Stimulated activated CD8-positive, alpha-beta memory T cell treated with anti-CD3 and anti-CD28 coated beads, Interleukin-7, amount 100 ng/mL, for 1 hour (primary cell): ENCODE measurements at places on chromosomes 1 and 21.

DNA sequence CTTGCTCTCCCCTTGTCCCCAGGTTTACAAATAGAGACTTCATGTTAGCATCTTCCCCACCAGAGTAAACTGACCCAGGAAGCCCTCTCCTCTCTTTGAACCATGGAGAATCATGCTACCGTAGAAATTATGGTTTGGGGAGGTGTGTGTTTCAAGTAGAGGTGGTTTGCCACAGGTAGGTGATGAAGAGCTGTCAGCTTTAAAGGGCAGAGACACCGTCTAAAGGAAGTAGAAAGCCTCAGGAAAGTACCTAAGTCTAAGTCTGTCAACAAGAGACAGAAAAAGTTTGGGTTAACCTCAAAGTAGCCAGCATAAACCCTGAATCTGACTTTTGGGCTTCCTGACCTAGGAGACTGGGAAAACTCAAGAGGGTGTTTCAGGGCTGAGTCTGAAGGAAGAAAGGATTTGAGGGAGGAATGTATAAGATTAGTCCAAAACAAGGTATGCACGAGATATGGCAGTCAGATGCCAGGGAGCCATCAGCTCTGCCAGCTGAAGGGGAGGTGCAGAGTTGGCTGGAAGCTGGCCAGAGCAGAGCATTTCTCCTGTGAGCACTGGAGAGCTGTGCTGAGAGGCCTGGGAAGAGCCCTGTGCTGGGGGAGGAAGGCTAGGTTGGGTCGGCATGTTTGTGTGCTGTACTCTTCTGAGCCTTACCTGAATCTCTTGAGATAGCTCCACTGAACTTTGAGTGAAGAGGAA is 14.3 kb downstream of the ADAMTSL4 start:
- no peak for DNase-seq

GRCh38 chr1:240207073-240207709 is 115.5 kb downstream of the FMN2 start:
- no peak for DNase-seq

GRCh38 chr1:3618531-3618880 is 6.3 kb upstream of the TPRG1L start:
- no peak for DNase-seq

DNA sequence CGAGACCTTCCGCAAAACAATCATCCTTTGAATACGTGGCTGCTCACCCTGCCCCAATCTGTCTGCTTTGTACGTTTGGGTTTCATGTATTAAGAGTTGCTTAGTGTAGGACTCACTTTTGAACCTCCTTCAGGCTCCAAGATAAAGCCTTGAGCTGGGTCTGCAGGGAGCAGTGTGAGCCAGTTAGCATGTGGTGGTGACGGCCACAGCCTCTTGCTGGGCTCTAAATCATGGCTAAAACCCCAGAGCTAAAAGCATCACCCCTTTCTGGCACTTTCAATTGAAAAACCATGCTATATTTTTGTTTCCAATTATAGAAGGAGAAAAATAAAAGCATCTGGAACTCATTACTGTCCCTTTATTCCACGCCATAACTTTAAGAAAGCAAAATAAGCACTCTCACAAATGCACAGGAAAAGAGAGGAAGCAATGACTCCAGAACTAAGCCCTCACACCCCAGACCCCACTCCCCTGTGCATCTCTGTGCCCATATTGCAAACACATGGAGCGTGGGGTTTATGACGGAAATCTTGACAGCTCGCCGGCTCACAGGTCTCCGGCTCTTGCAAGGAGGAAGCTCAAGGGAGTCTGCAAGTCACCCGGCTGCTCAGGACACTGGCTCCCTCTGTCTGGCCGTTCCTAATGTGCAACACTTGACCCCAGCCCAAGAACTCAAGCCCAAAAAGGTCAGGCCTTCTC is 135.5 kb downstream of the MIS18A start:
- no peak for DNase-seq

GRCh38 chr1:236759252-236759859 is 35.7 kb upstream of the MTR start:
- DNase-seq: no peak

- DNase-seq: no peak
Measured at GRCh38 chr1:201347498-201348210, 29.8 kb downstream of the TNNT2 start.

DNA sequence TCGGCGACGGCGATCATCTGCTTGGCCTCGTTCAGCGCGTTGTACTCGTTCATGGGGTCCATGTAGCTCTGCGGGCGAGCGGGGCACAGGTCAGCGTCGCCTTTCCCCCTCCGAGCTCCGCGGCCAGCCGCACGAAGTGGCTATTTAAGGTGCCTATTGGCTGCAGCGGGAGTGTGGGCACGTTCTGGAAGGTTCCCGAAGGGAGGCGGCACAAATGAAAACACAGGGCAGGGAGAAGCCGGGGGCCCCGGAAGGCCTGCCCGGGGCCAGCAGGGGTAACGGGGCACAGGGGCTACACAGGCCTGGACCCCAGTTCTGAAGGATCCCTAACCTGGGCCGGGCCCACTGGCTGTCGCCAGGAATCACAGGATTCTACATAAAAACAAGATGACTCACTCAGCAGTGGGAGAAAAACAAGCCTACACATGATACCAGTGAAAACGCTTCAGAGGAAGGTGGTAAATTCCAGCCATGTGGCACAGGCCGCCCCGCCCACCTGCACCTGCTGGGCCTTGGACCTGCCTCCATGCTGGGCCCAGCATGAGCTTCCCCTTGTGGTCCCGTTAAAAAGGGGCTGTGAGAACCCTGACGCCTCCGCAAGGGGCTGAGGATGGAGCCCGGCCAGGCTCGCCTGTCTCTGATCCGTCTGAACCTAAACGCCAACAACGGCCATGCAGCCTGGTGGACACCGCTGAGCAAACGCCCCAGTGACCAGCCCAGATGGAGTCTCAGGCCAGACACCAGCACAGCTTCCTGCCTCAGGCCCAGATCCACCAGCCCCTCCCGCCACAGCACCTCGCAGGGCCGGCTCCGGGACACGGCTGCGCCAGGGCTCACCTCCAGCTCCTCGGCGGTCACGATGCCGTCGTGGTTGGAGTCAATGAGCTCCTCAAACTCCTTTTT is 3.9 kb upstream of the TNFRSF4 start:
- DNase-seq: no peak

- DNase-seq: peak; percentile 2
Measured at GRCh38 chr1:74689621-74690363, 16.2 kb upstream of the ERICH3 start.

- DNase-seq: no peak
Measured at GRCh38 chr1:66938613-66939012, 13.8 kb downstream of the MIER1 start.
